ENCODE measurements at places on chromosomes 3 and 15.

DNA sequence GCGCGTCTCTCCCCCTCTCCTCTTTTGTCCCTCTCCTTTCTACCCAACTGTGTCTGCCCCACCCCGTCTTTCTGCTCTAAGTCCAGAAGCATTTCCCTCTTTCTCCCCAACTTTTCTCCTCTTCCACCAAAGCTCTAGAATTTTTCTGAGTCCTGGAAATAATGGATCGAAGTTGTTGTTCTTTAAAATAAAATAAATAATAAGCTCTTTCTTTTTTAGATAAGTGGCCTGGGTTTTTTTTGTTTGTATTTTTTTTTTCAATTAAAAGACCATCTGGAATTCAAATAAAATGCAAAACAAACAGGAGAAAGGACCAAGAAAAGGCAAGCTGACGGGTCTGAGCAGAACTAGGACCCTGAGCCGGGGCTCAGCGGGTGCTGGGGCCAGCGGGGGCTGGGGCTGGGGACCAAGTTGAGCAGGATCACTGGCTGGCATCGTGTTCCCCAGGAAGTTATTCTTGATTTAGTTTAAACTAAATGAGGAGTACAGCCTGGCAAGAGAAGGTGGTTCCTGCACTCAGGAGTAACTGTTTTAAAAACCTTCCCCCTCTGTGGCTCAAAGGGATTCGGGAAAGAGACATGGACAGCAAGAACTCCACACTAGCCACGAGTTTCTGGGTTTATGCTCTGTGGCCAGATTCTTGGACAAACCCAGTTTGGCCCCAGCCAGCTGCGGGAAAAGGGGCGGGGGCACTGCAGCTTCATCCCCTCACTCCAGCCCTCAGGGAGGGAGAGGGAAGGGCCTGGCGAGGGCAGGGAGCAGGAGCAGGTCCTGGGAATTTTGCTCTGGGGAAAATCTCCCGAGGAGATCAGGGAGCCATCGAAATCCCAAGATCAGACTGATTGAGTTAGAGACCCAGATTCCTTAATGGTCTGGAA lies 8.4 kb downstream of the GATA2 start:
- DNase-seq, result no peak

DNA sequence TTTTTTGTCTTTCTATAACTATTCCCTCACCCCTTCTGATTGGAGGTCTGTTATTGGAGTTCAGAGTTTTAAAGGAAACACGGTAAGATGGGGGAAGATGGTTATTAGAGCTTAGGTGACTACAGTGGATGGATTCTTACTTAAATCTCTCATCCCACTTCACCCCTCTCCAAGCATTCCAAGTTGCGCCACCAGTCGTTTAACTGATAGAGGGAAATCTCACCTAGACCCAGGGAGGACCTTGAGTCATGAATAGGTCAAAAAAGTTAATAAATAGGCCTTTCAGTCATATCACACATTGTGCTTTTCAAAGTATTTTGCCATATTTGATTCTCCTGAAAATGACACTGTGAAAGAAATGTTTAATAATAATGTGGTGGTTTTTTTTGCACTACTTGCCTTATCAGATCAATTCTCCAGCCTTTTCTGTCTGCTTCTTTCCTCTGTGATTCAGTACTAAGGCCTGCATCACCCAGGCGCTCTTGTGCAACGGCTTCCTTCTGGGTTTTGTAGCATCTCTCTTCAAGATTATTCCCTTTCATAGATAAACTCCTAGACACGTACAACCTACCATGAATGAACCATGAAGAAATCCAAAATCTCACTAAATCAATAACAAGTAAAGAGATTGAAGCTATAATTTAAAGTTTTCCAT lies 100.4 kb upstream of the TGFBR2 start:
- DNase-seq, result no peak

- DNase-seq, result no peak
Measured at GRCh38 chr3:114804099-114804498, 343.0 kb downstream of the ZBTB20 start.

DNA sequence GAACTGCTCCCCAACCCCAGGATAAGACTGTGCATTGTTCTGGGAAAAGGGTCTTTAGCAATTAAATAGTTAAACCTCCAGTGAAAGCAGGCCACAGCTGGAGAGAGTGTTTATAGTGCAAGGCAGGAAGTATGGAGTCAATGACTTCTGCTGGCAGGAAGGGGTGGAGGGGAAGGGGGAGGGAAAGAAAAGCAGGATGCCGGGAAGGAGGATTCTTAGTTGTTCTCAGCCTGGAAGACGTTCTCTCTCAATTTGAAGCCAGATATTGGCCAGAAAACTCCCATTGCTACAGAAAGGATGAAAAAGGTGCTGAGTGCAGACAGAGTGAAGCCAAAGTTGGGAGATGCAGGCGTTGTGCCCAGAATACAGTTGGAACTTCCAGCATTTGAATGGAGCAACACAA lies 35.7 kb upstream of the ACTL6A start:
- no peak for DNase-seq

DNA sequence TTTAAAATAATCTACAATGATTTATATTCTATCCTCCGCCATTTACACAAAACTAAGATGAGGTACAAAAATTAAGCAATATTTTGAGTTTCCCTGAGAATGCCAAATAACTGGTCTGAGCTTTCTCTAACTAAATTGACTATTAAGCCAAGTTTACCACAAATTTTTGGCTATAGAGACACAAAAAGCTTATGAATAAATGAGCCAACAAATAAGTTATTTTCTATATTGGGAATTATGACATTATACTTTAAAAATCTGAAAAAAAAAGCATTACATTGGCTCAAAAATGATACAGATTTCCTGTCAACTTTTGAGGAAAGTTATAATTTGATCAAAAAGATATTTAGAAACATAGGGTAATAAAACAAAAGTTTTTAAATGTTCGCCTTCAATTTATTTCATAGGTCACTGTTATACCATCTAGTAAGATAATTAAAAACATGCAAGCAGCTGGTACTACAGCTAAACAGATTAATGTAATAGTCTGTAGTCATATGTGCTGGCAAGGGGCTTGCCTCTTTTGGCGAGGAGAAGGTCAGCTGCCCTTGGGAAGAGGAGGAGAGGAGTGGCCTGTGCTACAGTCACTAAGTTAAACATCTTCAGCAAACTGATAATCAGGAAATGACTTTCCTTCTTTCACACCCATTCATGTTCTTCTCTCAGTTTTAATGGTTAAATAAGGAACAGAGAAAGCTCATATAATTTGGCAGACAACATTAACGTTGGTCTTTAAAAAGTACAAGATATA lies 318.5 kb downstream of the TBC1D5 start:
- DNase-seq, result no peak

GRCh38 chr3:146653978-146654377 lies 48.8 kb upstream of the PLSCR5 start:
- no peak for DNase-seq

Data from activated CD4-positive, alpha-beta T cell treated with anti-CD3 and anti-CD28 coated beads, Interleukin-10, Interleukin-2, amounts not matched to agents 100 ng/mL and 50 ng/mL, durations not matched to agents 16 hours and 8 hours (primary cell).